Activated T-cell treated with anti-CD3 and anti-CD28 coated beads, Interleukin-2, amount 50 U/mL, for 48 hours (primary cell): ENCODE measurements at places on chromosomes 12 and 14.

GRCh38 chr12:54593725-54594124, 5.3 kb upstream of the PPP1R1A start:
- no peak for DNase-seq

- DNase-seq, result no peak
Measured at GRCh38 chr14:97185186-97185585, 388.0 kb downstream of the VRK1 start.

DNA sequence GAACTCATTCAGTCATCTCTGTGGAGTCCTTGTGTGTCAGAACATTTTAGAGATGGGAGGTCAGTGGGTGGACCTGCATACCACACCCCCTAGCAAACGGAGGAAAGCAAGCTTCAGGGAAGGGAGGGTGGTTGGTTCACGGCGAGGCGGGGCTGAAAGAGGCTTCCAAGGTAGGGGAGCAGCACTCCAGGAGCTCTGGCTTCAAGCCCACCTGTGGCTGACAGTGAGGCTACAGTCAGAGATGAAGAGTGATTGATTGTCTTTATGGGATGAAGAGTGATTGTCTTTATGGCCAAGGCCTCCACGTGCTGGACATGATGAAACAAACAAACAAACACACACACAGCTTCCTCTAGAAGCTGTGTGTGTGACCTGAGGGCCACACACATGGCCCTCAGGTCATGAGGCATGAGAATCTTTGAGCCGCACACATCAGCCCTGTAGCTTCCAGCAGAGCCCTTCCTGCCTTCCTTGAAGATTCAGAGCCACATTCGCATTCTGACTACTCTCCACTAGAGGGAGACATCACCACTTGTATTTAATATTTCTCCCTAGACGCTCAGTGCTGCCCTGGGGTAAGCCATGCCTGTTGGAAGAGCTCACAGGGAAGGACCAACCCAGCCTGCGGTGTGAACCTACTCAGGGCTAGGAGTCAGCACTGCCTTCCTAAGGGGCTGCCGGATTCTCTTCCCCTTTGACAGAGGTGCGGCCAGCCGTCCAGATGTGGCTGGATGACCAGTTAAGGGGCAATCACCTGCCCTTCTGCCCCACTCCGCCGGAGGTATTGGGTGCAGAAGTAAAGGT, 54.4 kb upstream of the KCNA1 start:
- peak; percentile 44 for DNase-seq

GRCh38 chr14:53807542-53807941, 149.1 kb downstream of the BMP4 start:
- no peak for DNase-seq

DNA sequence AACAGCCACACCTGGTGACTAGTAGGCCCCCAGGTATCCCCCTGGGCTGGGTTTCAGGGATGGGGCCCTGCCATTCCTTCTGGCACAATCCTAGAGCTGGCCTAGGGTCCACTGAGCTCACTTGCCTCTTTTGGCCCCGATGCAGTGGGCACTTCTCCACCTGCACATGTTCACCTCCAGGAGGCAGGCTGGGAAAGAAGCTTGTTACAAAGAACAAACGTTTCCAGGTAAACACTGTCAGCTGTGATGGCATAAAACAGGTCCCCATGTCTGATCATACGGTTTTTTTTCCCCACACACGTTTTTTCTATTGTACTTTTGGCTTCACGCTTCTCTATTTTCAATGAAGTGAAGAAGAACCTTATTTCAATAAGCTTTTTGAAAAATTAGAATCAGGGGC, 15.8 kb upstream of the HVCN1 start:
- DNase-seq, result no peak

DNA sequence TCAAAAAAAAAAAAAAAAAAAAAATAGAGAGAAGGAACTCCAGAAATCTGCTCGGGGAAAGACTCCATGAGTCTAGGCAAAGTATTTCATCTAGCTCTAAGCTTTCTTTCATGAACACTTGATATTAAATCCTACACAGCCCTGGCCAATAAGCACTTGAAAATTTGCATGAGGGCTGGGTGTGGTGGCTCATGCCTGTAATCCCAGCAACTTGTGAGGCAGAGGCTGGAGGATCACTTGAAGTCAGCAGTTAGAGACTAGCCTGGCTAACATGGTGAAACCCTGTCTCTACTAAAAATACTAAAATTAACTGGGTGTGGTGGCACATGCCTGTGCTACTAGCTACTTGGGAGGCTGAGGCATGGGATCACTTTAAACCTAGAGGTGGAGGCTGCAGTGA, 13.1 kb upstream of the METAP2 start:
- no peak for DNase-seq

DNA sequence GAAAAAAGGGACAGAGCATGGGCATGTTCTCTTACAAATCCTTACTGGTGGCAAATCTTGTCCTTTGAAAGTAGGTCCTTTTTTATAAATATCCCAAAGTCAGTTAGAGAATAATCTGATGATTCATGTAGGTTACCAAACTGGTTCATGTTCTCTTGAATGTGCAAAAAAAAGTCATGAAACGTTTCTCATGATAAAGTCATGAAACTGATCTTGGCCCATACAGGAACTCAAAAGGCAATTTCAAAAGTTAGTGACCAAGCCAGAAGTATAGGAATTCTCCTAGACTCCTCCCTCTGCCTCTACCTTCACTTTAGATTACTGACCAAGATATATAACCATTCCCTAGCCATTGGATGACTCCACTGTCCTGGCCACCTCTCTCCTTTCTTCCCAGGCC, 27.3 kb upstream of the SPTSSA start:
- no peak for DNase-seq

DNA sequence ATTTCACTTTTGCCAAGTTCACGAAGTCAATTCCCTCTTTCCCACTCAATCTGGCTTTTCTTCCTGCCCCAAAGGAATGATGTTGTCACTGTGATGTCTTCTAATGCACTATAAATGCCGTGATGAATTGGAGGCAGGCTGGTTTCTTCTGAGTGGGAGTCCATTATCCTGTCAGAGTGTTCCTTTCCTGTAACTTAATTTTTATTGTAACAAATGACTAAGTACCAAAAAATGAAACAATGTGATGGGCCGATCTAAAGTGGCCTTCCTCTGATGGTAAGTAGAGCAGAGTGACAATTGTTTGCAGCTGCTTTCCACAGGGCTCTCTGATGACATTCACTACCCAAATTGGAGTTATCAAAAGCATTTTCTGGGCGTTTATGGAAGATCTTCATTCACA, 22.2 kb downstream of the TMEM30B start:
- no peak for DNase-seq

- no peak for DNase-seq
Measured at GRCh38 chr12:52579468-52580465, 6.1 kb upstream of the KRT74 start.

DNA sequence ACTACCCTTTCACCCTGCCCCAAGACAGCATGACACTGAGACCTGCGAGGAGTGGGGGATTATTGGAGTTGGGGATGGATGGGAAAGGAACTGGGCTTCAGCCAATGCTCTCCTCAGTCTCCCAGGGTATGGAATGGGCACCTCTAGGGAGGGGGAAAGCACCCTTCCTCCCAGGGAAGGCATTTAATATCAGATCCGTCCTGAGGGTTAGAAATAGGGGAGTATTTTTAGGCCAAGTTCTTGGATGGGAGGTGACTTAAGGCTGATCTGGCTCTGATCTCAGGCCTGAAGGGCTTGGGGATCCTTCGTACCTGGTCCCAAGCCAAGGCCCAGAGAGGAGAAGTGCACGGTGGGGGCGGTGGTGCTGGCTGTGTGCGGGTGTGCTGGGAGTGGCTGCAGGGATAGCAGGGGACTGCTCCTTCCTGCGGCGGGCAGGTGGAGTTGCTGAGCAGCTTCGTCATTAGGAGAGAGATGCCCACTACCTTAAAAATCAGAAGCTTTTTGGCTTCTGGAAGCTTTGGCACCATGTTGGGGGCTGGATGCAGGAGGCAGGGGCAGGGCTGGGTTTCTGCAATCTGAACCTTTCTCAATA, 7.0 kb upstream of the CEBPE start:
- no peak for DNase-seq

- DNase-seq, result no peak
Measured at GRCh38 chr14:30193845-30194501, 266.3 kb upstream of the PRKD1 start.

DNA sequence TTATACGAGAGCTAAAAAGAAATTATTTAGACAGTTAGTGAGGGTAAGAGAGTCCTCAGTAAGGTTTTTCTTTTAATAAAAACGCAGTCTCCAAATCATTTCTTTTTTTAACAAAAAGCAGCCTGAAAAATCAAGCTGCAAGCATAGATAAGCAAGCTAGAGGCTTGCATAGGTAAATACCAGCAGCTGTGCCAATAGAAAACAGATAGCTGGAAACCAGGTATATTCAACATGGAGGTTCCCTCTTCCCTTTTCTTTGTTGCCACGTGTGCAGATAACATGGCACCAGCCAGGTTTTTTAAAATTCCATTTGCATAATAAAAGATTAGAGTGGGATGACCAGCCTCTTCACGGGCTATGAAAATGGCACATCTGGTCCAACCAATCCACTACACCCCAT, 6.1 kb upstream of the PRKAB1 start:
- no peak for DNase-seq

DNA sequence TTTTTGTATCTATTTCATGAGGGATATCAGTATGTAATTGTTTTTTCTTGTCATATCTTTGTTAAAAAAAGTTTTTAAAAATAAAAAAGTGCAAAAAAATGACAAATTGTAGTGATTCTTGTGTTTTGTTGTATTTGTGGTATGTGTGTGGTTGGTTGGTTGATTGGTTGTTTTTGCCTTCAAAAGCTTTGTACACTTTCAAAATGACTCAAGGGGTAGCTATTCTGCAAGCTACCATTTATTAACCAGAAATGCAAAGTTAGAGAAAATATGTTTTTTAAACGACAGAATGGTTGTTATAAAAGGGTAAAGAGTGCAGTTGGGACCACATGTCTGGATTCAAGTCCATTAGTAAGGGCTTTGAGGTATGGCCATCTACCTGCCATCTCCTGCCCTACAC, 119.3 kb downstream of the SLC35F4 start:
- DNase-seq, result no peak

- DNase-seq, result no peak
Measured at GRCh38 chr12:110345176-110345661, 58.3 kb downstream of the ANAPC7 start.

DNA sequence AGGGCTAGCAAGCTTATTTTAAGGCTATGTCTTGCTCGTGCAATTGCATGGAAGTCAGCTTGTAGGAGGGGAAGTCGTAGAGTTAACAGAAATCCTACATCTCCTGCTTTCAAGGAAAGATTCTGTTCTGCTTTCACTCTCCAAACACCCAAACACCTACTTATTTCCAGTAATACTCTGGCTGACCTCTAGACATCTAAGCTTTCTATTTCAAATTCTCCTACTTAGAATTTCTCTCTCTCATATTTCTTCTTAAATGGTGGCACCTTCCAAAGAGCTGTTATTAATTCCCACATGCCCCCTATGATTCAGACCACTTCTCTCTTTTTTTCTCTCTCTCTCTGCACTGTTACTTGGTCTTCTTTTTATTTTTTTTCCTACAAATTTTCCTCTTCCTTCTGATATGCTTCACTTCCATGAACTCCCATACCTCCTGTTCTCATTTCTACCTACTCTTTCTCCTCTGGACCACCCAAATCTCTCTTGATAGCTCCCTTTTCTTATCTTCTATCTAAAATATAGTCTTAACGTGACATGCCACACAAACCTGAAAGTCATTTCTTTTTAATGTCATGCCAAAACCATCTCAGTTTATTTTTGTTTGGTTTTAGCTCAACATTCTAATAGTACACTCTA, 90.8 kb downstream of the RPS6KA5 start:
- DNase-seq, result no peak

DNA sequence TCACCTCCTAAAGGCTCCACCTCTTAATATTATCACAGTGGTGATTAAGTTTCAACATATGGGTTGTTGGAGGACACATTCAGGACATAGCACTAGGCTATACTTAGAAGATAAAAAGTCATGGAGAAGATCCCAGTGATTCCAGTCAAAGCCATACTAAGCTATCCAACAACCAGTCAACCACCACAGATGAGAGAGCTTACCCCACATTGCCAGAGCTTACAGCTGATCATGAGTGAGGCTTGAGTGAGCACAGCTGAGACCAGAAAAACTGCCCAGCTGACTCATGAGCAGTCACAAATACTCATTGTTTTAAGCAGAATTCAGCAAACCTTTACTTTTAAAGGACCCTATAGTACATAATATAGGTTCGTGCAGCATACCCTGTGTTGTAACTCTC, 85.1 kb downstream of the DRAM1 start:
- DNase-seq, result no peak

GRCh38 chr12:27822076-27822712, 42.2 kb upstream of the MANSC4 start:
- DNase-seq, result peak; percentile 81

GRCh38 chr12:97716356-97716755, 253.8 kb downstream of the RMST start:
- no peak for DNase-seq

GRCh38 chr12:112096667-112097066, 11.9 kb downstream of the NAA25 start:
- peak; percentile 31 for DNase-seq

GRCh38 chr14:95529216-95529615, 5.6 kb upstream of the GLRX5 start:
- no peak for DNase-seq

- no peak for DNase-seq
Measured at GRCh38 chr12:27711317-27711682, 668 bp downstream of the MRPS35 start.

DNA sequence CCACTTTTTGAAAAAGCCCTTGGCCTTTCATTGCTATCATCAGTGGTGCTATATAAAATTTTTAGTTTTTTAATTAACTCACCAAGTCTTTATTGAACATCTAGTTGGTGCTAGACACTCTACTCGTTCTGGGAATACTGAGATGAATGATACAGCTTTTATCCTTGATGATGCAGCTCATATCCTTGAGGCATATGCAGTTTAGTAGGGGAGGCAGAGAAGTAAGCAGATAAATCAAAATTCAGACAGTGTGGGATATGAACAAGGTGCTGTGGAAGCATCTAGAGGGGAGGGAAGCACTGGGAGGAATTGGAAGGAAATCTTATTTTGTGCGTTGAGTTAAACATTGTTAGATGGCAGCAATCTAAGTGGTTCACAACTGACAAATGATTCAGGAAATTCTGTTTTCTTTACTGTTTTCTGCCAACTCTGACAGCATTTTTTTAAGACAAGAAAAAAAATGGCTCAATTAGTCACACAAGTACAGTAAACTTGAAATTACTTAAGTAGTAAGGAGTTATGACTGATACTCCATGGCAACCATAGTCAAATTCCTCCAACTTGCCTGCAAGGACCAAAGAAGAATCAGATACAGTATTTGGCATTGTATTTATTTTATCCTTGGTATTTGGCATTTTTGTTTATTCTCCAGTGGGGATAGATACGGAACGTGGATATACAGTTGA, 119.2 kb downstream of the TMTC2 start:
- DNase-seq, result no peak
